Stimulated activated CD4-positive, alpha-beta T cell treated with anti-CD3 and anti-CD28 coated beads, Interleukin-4, amount 100 ng/mL, for 1 hour (primary cell): ENCODE measurements at places on chromosomes 16 and 17.

- no peak for DNase-seq
Observed at GRCh38 chr17:76672270-76672851, 28.8 kb upstream of the ST6GALNAC1 start.

- DNase-seq, result no peak
Observed at GRCh38 chr17:80598813-80599545, 54.3 kb downstream of the RPTOR start.

GRCh38 chr17:81039854-81040758 lies 5.2 kb downstream of the BAIAP2 start:
- DNase-seq, result no peak

GRCh38 chr17:2393954-2394749 lies 6.7 kb downstream of the MNT start:
- no peak for DNase-seq

DNA sequence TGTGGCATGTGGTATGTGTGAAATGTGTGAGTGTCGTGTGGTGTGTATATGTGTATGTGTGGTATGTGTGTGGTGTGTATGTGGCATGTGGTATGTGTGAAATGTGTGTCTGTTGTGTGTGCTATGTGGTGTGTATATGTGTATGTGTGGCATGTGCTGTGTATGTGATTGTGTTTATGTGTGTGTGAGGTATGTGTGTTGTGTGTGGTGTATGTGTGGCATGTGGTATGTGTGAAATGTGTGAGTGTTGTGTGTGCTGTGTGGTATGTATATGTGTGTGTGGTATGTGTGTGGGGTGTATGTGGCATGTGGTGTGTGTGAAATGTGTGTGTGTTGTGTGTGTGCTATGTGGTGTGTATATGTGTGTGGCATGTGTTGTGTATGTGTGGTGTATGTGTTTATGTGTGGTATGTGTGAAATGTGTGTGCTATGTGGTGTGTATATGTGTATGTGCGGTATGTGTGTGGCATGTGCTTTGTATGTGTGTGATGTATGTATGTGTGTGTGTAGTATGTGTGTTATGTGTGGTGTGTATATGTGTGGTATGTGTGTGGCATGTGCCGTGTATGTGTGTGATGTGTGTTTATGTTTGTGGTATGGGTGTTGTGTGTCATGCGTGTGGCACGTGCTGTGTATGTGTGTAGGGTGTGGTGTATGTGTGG lies 9.6 kb upstream of the ZCCHC14 start:
- DNase-seq, result no peak

- DNase-seq, result no peak
Observed at GRCh38 chr16:3183445-3184139, 4.4 kb upstream of the OR1F1 start.

- DNase-seq, result no peak
Observed at GRCh38 chr16:70482624-70483023, 28.2 kb downstream of the FCSK start.

- DNase-seq, result no peak
Observed at GRCh38 chr17:21376081-21376758, at the start of gene KCNJ12. Gene KCNJ12, plus strand, starts transcription at chr17:21376357. Its CDS starts 38,986 bp downstream, at chr17:21415343.

DNA sequence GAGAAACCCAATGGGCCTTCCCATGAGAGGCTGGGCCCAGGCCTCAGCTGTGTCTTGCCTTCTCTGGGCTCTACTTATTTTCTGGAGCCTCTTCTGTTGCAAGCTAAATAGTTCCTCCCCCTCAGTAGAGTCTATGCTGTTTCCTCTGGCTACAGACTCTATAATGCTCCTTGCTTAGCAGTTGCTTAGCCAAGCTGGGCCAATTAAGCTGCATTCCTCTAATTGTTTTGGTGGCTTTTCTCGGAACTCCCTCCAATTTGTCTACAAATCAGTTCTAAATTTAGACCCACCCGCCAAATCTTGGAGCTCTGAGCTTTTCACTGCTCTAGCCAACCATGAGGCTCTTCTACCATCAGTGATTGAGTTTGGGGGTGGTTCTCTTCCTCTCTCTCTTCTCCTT lies 302.7 kb upstream of the ASIC2 start:
- no peak for DNase-seq

DNA sequence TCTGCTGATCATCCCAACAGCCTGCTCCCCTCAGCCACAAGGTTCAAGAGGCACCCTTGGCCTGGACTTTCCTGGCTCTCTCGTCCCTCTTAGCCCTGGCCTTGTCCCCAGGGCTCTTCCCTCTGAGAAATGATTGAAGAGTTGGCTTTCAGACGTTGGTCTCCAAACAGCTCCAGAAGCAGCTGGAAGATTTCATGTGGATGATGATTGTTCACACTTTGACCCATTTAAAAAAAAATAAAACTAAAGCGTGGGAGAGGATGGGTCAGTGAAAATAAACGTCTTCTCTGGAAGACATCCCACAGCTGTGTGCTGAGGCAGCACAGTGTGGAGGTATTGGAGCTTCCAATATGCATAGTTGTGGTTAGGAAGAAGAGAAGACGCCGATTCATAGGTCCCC lies 54.7 kb upstream of the CDH11 start:
- no peak for DNase-seq

- DNase-seq, result no peak
Observed at GRCh38 chr16:75058806-75059205, 57.8 kb downstream of the LDHD start.

GRCh38 chr17:59751955-59752413 lies 44.5 kb downstream of the VMP1 start:
- no peak for DNase-seq

DNA sequence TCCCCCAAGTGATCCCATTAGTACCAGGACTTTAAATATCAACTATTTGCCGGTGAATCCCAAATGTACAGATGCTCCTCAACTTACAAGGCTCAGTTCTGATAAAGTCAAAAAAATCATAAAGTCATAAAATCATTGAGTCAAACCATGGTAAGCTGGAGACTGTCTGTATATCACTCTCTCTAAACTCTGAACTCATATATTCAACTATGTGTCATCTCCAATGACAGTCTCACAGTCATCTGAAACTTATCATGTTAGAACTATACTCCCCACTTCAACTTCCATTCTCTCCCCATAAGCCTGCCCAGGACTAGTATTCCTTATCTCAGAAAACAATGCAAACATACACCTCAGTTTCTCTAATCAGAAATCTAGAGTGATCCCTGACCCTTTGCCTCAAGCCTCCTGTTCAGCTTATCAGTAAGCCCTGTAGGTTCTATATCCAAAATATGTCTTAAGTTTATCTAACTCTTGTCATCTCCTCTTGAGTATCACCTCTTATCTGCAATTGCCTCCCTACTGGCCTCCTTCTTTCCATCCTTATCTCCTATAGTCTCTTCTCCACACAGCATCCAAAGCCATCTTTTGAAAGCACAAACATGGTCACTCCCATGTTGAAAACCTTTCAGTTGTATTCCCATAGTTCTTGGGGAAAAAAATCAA lies 55.0 kb downstream of the SSH2 start:
- DNase-seq, result no peak

DNA sequence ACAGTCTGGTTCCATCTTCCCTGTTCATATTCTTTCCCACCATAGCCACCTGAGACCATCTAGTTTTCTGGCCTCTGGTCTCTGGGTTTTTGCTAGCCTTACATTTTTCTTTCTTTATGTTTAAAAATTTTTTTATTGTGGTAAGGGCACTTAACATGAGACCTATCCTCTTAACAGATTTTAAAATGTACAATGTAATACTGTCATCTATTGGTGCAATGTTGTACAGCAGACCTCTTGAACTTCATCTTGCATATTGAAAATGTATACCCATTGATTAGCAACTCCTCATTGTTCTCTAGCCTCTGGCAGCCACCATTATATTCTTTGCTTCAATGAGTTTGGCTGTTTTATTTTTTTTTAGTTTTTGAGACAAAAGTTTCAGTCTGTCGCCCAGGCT lies 39.2 kb downstream of the ITGAM start:
- no peak for DNase-seq
